ENCODE measurements at places on chromosomes 2 and 18.
A peak's percentile ranks its signal among the peaks of the same experiment; 100 is the strongest.

DNA sequence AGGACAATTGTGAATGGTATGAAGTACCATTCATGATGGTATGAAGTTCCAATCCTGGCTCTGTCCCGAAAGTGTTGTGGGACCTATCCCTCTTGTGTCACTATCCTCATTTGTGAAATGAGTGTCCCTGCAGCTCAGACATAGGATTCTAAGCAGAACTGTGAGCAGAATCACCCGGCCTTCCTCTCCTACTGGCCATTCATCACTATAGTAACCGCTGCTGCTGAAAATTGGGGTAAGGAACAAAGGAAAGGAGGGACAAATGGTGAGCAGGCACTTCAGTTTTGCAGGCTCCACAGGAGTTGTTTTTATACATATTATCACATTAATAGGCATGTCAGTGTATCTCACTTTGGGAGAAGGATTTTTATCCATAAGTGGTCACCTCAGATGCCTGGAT is 27.4 kb downstream of the SMYD1 start:
- DNase-seq: no peak

DNA sequence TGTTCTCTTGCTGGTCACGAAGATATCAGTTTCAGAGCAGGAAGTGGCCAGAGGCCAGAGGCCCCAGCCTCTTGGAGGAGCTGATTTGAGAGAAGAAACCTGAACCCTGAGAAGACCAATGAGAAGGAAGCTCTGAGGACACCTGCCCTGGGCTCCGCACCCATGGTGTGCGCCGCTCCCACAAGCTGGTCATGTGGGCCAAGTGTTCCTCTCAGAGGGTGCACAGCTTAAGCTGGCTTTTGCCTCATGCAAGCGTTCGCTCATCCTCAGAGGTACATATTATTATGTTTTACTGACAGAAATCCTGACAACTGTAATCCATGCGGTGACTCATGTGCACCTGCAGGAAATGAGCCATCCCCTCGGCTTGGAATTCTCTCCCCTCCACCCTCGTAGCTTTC is 316.1 kb upstream of the MYT1L start:
- DNase-seq: no peak

- no peak for DNase-seq
Measured at GRCh38 chr2:174444761-174445160, 42.1 kb downstream of the GPR155 start.

- no peak for DNase-seq
Measured at GRCh38 chr2:9451231-9451630, 23.1 kb upstream of the IAH1 start.

DNA sequence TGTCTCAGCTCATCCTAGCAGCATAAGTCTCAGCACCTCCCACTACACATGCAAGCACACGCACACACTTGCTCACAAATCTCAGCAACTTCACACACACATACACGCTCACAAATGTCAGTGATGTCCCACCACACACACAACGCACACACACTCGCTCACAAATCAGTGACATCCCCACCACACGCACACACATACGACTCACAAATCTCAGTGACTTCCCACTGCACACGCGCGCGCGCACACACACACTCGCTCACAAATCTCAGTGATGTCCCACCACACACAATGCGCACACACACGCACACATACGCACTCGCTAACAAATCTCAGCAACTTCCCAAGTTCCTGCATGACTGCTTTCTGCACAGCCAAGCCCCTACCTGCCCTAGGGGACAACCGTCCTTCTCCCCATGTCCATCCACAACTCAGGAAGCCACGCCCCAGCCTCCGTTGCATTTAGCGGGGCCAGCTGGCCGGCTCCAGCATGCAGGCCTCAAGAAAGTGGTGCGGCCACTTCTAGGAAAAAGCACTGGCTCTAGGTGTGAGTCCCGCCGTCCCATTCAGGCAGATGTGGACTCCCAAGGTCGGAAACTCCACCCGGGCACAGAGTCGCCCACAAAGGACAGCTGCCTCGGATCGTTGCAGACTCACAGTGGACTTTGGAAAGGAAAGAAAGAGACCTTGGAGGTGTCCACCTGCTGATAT is 180.1 kb upstream of the SALL3 start:
- DNase-seq: no peak

DNA sequence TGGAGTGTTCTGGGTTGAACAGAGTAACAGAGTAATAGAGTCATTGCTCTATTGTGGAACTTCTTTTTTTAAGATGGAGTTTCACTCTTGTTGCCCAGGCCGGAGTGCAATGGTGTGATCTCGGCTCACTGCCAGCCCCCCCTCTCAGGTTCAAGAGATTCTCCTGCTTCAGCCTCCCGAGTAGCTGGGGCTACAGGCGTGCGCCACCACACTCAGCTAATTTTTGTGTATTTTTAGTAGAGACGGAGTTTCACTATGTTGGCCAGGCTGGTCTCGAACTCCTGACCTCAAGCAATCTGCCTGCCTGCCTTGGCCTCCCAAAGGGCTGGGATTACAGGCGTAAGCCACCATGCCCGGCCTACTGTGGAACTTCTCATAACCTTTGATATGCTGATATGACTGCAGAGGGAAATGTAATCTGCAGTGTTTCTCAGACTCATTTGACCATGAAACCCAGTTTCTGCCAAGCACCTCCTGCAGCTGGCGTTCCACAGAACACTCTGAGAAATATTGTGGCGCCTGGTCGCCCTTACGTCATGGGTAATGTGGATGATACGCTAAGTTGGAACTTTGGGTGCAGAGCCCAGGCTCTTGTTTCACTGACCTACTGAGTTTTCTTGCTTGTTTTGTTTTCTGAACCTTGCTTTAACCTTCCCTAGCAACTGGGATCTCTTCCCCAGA is 213.8 kb downstream of the BCL2 start:
- no peak for DNase-seq

DNA sequence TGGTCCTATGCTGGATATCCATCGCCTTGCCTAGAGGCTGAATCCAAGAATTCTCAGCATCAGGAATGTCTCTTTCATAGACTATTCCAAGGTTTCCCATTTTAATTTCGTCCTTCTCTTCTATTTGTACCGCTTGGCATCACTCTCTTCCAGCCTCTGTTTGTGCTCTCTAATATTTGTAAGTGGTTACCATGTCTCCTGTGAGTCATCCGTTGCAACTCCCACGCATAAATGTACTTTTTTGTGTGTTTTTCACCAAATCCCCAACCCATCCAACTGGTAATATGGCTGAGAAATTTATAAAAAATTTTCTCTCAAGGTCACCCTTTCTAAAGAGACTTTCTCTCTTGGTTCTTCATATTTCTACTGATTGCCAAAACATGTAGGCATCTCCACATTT is 21.8 kb downstream of the COLEC12 start:
- no peak for DNase-seq

DNA sequence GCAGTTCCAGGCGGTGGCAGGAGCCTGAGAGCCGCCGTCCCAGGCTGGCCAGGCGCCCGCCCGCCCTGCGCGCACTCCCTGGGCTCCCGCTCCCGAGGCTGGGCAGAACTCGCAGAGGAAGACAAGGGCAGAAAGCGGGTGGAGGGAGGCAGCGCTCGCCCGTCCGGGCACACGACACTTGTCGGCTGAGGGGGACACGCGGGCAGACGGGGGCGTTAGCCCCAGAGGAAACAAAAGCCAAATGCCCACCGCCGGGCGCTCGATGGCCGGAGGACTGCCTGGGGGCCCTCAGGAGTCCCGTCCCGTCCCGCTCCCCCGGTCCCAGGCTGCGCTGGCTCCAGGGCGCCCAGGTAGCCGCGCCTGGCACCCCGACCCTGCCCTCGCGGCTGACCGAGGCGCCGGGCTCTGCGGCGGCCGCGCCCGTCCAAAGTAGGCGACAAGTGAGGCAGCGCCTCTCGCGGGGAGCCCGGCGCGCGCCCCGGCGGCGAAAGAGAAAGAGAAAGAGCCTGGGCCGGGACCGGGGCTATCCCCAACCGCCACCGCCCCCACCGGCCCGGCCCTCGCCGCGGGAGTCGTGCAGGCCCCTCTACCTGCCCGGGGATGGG is 491 bp downstream of the L3MBTL4 start:
- DNase-seq: peak; percentile 7

DNA sequence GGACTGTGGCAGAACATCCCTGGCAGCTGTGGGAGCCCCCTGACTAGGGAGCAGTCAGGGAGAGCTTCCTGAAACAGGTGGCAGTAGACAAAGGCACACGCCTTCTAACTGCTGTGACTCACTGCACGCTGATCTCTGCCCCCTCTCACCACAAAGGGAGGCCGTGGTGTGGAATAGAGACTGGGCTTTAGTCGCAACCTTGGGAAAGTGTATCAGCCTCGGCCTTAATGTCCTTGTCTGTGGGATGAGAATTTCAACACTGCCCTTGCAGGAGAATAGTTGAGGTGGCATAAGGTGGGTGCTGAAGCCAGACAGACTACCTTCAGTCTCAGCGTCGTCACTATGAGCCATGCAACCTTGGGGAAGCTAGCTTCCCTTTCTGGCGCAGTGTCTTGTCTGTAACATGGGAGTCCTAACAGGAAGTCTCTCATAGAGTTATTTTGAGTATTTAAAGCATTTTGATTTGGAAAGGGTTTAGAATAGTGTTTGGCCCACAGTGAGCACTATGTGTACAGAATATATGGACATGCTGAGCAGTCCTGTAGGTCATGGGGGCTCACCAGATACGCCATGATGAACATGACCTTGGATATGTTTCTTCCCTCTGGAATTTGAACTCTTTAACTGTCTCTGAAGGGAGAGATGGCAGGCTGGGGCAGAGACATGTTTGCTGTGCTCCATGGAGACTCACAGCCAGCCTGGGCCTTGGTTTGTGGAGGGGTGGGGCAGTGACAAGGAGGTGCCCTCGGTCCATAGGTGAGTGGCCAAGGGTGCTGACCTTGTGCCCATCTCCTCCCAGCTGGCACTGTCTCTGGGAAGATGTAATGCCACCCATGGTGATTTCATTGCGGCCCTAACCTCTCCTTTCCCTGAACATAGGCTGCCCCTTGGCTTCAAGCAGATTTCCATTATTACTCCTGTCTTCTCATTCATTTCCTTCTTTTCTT is 29.5 kb upstream of the SMAD7 start:
- no peak for DNase-seq

GRCh38 chr2:26942543-26943295 is 27.7 kb upstream of the MAPRE3 start:
- DNase-seq: peak; percentile 32

- no peak for DNase-seq
Measured at GRCh38 chr18:71827301-71827700, 716.8 kb downstream of the CBLN2 start.

DNA sequence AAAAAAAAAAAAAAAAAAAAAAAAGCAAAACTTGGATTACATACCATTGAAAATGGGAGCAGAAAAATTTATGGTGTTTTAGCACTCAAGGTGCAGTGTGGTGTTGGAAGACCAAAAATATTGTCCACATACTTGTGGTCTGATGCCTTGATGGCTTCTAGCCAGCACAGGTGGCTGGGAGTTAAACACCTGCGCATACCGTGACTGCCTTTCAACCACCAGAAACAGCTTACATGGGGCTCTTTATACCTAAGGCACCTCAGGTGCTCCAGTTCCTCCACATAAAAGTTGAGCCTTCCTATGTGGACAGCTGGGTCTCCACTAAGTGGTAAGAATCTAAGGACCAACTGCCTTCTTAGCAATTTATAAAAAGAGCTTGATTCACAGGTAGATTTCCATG is 802.6 kb upstream of the CELF4 start:
- DNase-seq: no peak

- no peak for DNase-seq
Measured at GRCh38 chr2:197311421-197312033, 947 bp upstream of the ANKRD44 start.

- DNase-seq: no peak
Measured at GRCh38 chr2:65351234-65351947, 81.0 kb downstream of the SPRED2 start.

DNA sequence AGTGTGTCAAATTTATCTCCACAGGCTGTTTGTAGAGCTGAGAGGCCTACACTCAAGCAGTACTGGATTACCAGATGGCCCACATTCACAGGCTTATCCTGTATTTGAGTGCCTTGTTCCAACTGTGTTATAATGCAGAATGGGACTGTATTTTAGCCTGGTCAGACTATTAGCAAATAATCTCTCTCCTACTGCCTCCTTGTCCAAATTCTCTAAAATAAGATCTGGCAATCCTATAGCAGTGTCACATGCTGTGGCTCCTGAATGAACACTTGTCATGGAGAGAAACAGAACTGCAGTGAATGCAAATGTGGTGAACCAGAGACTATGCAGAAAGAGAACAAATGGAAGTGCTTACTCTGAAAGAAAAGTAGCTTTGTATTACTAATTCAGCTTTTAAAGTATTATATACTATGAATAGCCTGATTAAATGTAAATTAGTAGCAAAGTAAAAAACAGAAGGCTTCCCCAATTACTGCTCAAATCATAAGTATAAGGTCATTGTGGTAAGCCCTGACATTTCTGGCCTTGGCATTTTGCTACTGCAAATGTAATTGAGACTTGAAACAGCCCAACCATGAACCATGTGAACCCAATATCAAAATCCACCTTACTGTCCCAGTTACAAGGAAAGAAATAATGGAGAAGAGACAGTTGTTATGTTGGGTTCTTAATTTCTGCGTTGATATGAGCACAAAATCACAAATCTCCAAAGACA is 80.0 kb downstream of the MAP4K3 start:
- no peak for DNase-seq

- no peak for DNase-seq
Measured at GRCh38 chr2:75336451-75336850, 137.1 kb upstream of the TACR1 start.

- DNase-seq: no peak
Measured at GRCh38 chr2:37326866-37327634, 2.4 kb upstream of the PRKD3 start.
